Cardiac fibroblast (primary cell): ENCODE measurements at places on chromosomes 3 and 15.
A peak's percentile ranks its signal among the peaks of the same experiment; 100 is the strongest.

GRCh38 chr3:134249935-134250716 is 533 bp downstream of the RYK start:
- DNase-seq = peak; percentile 45

GRCh38 chr3:113271189-113271588 is 59.8 kb downstream of the BOC start:
- no peak for DNase-seq

GRCh38 chr15:65907661-65908060 is 38.4 kb downstream of the RAB11A start:
- no peak for DNase-seq

GRCh38 chr15:74977599-74977998 is 17.8 kb upstream of the SCAMP5 start:
- DNase-seq = no peak

DNA sequence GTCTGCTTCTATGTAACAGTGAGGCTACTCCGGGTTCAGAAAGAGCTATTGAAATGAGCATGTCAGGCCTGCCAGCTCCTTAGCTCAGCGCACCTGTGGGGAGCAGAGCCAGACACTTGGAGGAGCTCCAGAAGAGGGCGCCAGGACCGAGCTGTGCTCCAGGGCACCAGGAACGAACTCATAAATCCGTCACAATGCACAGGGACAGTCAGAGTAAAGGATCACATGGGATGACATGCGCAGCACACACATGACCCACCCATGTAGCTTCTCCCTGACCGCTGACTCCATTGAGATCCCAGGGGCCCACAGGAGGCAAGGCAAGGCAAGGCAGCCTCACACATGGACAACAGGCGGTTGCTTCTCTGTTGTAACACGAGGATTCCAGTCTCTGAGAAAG is 26.0 kb upstream of the GNB5 start:
- no peak for DNase-seq

GRCh38 chr15:69941706-69942495 is 155.8 kb downstream of the TLE3 start:
- no peak for DNase-seq

GRCh38 chr3:66449411-66449974 is 51.3 kb downstream of the LRIG1 start:
- peak; percentile 34 for DNase-seq

DNA sequence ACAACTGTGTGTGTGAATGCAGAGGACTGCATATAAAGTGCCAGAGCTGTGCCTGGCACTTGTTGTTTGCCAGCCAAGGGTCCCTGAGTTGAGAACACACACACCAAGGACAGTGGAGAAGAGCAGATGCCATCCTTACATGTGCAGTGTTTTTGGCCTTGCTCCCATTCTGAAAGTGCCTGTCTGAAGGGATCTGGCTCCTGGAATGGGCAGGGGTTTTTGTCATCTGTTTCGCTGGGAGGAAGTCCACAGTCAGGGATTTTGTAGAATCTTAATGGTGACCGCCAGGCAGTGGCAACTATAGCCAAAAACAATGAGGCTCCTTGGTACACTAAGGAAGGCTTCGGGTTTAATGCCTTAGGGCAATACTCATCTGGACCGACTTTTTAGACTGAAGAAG is 63.7 kb downstream of the DUT start:
- no peak for DNase-seq
